ENCODE measurements at places on chromosomes 1 and 21. TPM values are rescaled to one million over a fixed set of nuclear protein-coding genes. Genes with fewer than 3 reads are reported as not detected.

GRCh38 chr1:116168277-116169032 lies 57.3 kb downstream of the MAB21L3 start:
- DNase-seq = peak; percentile 82

The SH2D2A gene
- 24.3 TPM for total RNA-seq

- no peak for DNase-seq
Measured at GRCh38 chr1:155794605-155795245, 62.3 kb downstream of the GON4L start.

The MSH4 gene
- 1.0 TPM for total RNA-seq

The LAPTM5 gene
- 565 TPM for total RNA-seq

GRCh38 chr1:231028682-231029081 lies 11.4 kb downstream of the FAM89A start:
- no peak for DNase-seq

All from naive thymus-derived CD8-positive, alpha-beta T cell (primary cell).